Cardiac muscle cell (in vitro differentiated cells and primary cell): ENCODE measurements at places on chromosomes 4 and X.

DNA sequence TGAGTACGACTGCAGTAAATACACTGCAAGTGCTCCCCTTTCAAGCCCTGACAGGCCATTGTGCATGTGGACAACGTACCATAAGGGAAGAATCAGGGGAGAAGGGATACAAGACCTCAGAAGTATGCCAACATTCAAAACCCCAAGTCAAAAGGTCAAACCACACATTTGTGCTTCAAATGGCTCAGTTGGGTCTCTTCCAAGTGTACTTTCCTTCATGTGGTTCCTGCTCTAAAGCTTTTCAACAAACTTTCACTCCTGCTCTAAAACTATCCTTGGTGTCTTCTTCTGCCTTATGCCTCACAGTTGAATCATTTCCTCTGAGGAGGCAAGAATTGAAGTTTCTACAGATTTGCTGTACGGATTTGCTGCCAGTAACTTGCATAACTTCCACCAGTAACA is 305.7 kb upstream of the SLIT2 start:
- DNase-seq = no peak

- DNase-seq = no peak
These were observed 316.9 kb upstream of the NOCT start for GRCh38 chr4:138698641-138699040.

GRCh38 chr4:124184792-124185191 is 527.7 kb downstream of the ANKRD50 start:
- no peak for DNase-seq

GRCh38 chrX:41192880-41193279 is 107.6 kb downstream of the USP9X start:
- no peak for DNase-seq

- DNase-seq = no peak
These were observed 156.0 kb downstream of the SH3KBP1 start for GRCh38 chrX:19731307-19731820.

- DNase-seq = no peak
These were observed 263.6 kb upstream of the CTSO start for GRCh38 chr4:156217236-156217635.
